Posterior vena cava (tissue), 2 donors: ENCODE measurements at places on chromosomes 3 and 15. TPM values are rescaled to one million over a fixed set of nuclear protein-coding genes. Genes with fewer than 3 reads are reported as not detected.

DHFR2 gene
- 5.2 TPM for total RNA-seq

LRTM1 gene
- not detected for total RNA-seq

RTP1 gene
- total RNA-seq = not detected

RPL22L1 gene
- 62.1 TPM for total RNA-seq

BLM gene
- total RNA-seq = 1.00 TPM

CRELD1 gene
- 29.5 TPM for total RNA-seq

PLAAT1 gene
- total RNA-seq = 0.65 TPM

EPM2AIP1 gene
- 19.9 TPM for total RNA-seq

STARD5 gene
- total RNA-seq = 3.9 TPM

CDCP1 gene
- total RNA-seq = 4.8 TPM

DNA sequence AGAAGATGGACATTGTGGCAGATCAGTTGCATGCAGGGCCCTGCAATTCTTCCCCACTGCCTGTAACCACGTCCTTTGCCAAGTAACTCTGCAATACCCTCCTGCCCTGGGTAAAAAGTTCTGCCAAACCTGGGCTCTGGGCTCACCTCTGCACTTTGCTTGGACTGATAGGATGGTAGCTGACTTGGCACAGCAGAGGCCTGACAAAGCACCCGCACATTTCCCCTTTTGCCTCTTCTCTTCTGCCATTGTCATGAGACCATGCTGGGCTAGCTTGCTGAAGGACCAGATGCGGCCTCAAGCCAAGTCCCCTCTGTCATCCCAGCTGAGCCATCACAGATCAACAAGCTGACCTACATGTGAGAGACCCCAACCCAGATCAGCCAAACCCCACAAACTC is 122.4 kb downstream of the SMAD6 start:
- no peak for DNase-seq

DNA sequence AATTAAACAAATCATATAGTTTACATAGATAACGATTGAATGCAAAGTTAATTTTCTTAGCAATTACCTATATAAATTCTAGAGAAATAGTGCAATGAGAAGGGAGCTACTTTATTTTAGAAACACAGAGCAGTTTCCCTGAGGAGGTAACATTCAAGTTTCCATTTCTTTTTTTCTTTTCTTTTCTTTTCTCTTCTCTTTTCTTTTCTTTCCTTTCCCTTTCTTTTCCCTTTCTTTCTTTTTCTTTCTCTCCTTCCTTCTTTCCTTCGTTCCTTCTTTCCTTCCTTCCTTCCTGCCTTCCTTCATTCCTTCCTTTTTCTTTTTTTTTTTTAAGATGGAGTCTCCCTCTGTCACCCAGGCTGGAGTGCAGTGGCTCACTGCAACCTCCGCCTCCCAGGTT is 417.3 kb downstream of the NLGN1 start:
- no peak for DNase-seq

GRCh38 chr3:126418661-126419131 is 24.0 kb downstream of the CFAP100 start:
- DNase-seq = peak; percentile 67

GRCh38 chr15:71187078-71187477 is 71.8 kb downstream of the THSD4 start:
- no peak for DNase-seq

DNA sequence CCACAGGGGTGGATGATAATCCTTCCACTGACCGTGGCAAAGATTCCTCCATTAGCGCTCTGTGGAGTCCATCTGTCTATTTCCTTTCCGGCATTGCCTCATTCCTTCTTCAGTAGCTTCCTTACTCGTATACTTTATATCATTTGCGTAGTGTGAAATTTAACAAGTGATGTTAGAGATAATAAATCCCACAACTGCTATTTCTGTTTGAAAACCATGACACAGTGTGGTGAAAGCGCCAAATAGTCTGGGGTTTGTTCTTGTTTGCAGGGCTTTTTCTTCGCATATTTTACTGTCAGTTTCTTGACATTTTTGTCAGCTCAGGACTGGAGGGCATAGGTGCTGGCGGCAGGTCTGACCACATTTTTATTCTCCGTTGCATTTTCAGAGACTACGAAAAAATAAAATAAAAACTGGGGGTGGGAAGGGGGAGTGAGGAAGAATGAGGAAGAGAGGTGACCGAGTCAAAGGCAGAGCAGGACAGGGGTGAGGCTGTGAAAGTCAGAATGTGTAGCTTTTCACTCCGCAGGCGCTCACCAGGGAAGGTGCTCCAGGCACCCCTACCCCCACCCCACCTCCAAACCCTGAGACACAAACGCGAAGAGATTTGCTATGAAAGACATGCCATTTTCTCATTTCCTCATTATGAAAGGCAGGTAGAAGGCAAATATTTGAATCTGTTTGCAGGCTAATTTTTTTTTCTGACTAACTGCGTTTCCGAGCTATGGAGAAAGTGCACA is 965.0 kb downstream of the MCTP2 start:
- DNase-seq = no peak

DNA sequence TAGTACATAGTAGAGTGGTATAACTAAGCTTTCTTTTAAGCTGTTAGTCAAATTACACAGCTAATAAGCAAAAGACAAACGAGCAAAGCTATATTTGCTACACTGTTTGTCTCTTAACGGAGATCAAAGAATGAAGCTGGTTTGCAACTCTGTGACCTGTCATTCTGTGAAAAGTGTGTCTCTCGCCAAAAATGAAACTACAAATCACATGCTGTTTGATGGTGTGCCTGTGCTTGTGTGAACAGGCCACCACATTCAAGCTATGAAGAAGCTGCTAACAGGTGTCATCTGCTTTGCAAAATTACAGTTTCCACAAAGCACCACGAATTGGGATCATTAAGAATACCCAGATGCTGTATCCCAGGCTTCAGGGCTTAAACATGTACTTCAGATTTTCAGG is 667.8 kb upstream of the NAALADL2 start:
- DNase-seq = no peak

GRCh38 chr3:123840961-123841360 is 43.2 kb downstream of the MYLK start:
- no peak for DNase-seq

GRCh38 chr15:78003539-78004008 is 73.9 kb downstream of the TBC1D2B start:
- DNase-seq = peak; percentile 73

DNA sequence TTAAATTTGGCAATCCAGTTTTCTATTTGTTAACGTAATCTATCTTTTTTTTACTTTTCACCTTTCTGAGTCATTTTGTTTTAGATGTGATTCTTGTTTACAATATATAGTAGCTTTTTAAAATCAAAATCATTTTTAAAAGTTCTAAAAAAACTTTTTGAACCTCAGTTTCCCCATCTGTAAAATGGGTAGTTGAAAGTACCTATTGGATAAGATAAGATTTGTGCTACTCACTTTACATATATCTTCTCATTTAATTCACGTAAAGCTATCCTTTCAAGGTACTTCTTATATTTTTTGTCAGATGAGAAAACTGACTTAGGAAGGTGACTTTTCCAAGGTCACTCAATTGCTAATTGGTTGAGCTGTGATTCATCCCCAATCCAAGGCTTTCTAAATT is 153.2 kb downstream of the EEFSEC start:
- DNase-seq = no peak

GRCh38 chr3:36443028-36443686 is 62.9 kb downstream of the STAC start:
- no peak for DNase-seq

DNA sequence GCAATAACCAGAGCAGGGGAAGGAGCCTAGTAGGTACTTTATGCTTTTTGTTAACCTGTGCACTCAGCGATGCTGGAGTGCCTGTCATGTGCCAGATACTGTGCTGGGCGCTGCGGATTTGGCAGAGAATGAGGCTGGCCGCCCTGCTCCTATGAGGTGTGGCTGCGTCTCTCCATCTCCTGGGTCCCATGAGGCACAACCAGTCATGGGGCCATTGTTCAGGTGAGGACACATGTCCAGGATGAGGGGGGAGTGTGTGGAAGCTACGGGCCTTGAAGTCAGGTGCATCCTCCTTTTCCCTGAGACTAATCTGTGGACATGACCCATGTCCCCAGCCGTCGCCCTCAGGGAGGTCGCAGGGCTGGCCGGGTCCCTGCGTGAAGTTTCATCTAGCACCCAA is 963 bp upstream of the TXNRD3 start:
- no peak for DNase-seq

DNA sequence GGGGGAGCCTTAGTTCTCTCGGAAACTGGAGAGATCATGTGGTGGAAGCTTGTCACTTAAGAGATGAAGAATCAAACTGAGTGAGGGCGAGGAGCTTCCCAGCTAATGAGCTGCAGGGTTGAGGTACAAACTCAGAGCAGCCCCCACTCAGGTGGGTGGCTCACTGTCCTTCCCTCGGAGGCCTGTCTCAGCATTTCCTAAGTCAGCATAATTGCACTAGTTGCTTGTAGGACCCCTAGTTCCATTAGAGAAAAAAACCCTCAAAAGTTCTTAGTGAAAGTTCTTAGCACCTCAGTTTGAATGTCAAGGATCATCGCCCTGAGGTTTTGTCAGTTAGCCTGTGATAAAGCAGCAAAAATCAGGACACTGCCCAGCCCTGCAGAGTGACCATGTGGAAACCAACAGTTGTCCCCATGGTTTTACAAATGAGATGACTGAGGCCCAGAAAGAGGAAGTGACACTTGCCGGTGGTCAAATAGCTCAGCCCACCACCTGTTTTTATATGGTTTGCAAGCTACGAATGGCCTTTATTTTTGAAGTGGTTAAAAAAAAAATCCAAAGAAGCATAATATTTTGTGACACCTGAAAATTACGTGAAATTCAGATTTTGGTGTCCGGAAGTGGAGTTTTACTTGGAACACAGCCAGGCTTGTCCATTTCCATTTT is 11.9 kb downstream of the SMAD6 start:
- no peak for DNase-seq

GRCh38 chr15:20340931-20341661 is 200.5 kb downstream of the GOLGA6L6 start:
- peak; percentile 95 for DNase-seq

DNA sequence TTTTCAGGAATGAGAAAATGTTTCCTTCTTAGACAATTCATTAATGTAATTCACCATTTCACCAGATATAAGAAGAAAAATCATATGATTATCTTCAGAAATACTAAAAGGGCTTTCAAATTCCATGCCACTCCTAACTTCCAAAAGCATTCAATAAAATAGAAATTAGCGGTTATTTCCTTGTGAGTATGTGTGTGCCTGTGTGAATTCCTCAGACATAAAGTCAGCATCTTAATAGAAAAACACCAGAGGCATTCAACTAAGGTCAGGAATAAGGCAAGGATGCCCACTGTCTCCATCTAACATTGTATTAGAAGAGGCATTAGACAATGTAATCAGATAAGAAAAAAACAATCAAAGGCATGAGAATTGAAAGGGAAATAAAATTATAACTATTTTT is 88.4 kb downstream of the PLCH1 start:
- no peak for DNase-seq

GRCh38 chr3:74642876-74643275 is 28.4 kb upstream of the CNTN3 start:
- DNase-seq = no peak

DNA sequence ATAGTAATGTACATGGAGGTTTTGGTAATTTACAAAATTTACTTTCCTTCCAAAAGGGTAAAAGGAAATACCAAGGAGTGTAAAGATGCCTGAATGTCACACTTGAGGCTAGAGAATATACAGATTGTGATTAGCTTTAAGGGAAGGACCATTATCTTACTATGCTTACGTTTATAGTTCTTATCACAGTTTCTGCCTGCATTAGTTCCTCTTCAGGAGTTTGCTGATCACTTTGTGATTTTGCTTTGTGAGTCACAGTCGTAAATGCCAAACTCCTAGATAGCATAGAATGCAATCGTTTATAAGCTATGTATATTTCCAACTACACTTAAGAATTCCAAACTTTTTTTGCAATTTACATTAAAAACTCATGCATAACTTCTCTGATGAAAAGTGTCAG is 1034.6 kb downstream of the DIPK2A start:
- no peak for DNase-seq

DNA sequence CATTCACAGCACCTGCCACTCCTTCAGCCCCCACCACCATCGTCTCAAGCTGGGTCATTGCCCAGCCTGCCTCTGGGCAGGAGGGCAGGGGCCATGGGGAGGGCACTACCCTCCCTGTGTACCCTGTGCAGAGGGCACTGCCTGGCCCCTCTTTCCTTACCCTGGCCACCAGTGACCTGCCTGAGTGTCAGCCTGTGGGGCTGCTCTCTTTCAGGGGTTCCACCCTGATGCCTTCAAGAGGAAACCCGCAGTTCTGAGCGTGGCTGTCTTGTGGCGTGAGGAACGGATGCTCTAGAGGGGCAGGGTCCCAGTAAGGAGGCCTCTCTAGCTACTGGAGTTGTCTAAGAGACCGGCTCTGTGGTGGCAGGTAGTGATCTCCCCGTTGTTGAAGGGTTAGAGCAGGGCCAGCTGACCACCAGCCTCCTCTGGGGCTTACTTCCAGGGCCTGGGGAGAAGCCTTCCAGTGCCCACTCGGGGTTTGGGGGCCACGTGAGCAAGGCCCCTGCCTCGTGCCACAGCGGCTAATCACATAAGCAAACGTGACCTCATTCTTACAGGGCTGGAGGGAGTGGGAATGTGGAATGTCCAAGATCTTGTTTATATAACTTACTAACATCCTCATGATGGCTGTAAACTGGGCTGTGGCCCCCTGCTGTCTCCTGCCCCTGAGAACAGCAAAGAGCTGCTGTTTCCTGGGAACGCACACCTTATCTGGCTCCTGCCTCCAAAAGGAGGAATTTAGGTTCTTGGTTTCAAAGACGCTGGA is 31.4 kb upstream of the SEC13 start:
- DNase-seq = peak; percentile 58

GRCh38 chr3:37114251-37115145 is 59.9 kb downstream of the LRRFIP2 start:
- no peak for DNase-seq

GRCh38 chr3:71659864-71660591 is 65.2 kb downstream of the EIF4E3 start:
- DNase-seq = no peak

DNA sequence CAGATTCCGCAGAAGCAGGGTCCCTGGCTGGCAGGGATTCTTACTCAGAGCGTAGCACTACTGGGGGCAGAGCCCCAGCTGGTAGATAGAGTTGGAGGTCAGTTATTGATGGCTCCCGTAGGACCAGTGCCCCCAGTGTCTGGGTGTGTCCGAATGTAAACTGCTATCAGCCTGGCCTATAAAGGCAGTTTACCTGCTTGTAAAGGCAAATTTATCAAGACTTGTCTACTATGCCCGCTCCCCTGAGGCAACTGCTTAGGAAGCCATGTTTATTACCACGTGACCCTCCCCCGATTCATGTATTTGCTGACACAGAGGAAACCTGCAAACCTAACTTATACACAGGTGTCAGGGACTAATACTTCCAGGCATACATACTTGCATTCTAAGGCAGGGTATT is 607 bp upstream of the PPP1R14D start:
- DNase-seq = no peak

- DNase-seq = no peak
Observed at GRCh38 chr3:148924562-148924961, 59.5 kb downstream of the CPA3 start.
